ENCODE measurements at places on chromosomes 5 and 9.

GRCh38 chr5:17794815-17795214 lies 160.6 kb downstream of the TAF11L14 start:
- DNase-seq: no peak

DNA sequence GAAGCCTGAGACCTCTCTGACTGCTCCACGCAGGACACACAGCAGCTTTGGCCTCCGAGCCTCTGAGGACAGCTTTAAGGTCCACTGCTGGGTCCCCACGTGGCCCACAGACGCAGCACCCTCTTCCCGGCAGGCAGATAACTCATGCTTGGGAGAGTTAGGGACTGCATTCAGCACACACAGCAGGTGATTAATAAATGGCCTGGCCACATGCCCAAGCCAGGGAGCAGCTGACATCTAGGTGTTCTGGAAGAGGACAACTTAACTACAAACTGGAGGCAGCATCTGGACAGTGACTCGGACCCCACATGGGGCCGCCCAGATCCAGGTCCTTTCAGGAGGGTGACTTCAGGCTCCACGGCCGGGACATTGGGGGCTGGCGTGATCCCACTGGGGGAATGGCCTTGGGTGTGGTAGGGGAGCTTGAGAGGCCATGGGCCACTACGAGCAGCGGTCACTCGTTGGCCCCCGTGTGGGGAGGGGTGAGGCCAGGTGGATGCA lies 11.3 kb downstream of the NINJ1 start:
- no peak for DNase-seq

- no peak for DNase-seq
These were observed 54.0 kb upstream of the SLIT3 start for GRCh38 chr5:169354921-169355320.

- no peak for DNase-seq
These were observed 145.4 kb downstream of the CMYA5 start for GRCh38 chr5:79834754-79835714.

DNA sequence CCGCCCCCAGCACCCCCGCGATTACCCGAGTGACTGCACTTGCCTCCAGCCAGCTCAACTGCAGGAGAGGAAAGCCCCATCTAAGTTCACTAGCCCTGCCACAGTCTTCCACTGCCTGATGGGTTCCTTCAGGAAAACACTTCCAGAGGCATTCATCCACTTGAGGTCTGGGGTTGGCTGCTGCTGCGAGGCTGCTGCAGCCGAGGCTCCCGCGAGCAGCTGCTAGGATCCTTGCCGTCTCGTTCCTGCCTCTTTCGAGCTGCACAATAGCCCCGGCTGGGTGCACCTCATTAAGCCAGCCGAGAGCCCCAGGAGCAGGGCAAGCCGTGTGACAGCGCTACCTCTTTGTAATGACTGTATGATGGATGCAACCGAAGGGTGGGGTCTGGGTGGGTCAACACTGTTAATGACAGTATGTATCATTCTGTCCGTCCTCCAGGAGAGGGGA lies 24.2 kb upstream of the ELAVL2 start:
- DNase-seq: no peak

DNA sequence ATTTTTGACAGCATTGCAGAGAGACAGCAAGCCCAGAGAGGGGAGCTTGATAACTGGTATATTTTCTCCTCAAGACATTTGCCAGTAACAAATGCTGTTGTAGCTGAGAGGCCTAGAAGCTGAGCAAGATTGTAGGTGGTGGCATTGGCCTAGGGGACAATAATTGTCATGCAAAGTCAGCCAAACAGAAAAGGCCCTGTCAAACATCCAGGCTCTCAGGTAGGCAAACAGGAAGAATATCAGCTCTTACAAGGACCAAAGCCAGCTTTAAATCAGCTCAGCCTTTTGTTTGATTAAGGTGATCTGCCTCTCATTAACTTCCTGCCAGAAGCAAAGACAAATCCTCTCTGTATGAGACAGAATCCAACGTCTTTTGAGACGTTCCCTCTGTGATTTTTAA lies 29.7 kb upstream of the BARX1 start:
- DNase-seq: no peak

- no peak for DNase-seq
These were observed 1147.7 kb upstream of the WWC1 start for GRCh38 chr5:167143716-167144115.

DNA sequence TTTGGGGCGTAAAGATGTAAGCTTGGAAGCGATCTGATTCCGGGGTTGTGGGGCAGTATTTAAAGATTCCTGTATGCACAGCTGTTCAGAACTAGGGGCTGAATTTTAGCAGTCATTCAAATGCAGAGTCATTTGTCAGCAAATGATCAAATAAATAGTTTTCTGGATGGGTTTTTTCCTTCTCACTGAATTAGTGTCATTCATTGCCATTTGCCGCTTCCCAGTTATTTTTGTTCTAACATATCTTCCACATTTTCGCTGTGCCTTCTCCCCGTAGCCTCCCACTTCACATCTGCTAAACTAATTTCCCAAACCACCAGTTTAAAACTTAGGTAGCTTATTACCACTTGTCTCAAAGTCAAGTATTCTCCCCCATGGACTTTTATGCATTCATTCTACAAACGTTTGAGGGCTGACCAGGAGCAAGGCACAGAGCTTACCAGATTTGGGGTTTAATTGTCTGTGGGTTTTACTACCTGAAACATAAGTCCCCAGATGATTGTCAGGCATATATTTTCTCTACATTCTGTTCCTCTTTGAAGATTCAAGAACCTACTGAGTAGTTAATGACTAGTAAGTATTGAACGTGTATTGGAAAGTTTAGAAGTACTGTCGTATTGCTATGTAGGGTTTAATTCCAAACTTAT lies 41.3 kb upstream of the CKMT2 start:
- no peak for DNase-seq

GRCh38 chr5:72408603-72409002 lies 88.4 kb downstream of the PTCD2 start:
- DNase-seq: no peak

- no peak for DNase-seq
These were observed 32.6 kb downstream of the PAX5 start for GRCh38 chr9:37001459-37001858.

- no peak for DNase-seq
These were observed 228.7 kb downstream of the NTRK2 start for GRCh38 chr9:84898188-84898587.

GRCh38 chr5:123511290-123511647 lies 708 bp upstream of the CSNK1G3 start:
- no peak for DNase-seq

DNA sequence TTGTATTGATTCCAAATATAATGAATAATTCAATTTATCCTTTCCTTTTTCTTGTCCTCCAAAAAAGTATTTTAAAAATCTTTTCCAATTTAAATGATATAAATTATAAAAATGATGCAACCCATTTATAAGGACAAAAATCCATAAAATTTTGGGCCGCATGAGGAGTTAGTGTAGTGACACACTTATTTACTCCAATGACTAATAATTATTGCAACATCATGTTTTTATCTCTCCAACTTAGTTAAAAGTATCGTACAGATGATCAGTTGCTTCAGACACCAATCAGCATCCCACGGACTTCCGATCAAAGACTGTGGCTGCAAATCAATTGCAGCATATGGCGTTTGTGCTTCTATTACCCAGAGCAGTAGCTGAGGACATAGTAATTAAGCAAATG lies 58.6 kb downstream of the HTR4 start:
- no peak for DNase-seq

DNA sequence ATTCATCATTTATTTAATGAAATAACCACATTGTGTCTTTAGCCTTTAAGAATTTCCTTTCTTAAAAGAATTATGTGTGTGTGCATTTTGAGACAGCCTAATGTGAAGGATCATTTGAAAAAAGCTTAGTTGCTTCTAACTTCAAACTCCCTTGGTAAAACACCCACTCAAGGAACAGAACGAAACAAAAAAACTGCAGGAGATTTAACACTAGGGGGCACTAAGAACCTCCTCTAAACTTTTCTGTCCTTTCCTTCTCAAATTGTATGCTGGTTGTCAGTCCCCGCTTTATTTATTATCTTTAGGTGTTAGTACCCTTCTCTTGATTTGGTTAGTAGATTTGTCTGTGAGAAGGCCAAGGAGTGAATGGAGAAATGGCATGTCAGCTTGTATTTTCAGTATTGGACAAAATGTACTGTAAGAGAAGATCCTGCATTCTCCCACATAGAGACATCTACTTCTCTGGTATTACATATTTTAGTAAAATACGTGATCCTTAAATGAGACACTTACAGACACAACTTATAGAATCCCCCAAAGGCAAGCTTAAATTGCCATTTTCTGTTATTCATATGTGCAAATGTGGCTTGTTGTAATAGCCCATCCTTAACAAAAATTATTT lies 229.7 kb downstream of the MRPS30 start:
- no peak for DNase-seq

DNA sequence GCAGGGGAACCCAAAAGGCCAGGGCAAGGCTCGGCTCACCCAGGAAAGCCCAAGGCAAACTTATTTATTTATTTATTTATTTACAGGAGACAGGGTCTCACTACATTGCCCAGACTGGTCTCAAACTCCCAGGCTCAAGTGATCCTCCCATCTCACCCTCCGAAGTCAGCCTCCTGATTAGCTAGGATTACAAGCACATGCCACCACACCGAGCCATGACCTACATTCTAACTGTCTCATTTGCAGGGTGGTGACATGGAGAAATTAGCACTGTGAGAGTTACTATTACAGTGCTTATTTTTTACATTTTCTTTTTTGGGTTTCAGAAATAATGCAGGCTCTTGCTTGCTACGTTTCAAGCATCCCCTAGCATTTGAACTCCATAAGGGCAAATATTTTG lies 18.1 kb downstream of the ARHGEF37 start:
- DNase-seq: no peak

- no peak for DNase-seq
These were observed 49.5 kb upstream of the SARDH start for GRCh38 chr9:133787754-133788025.

- DNase-seq: no peak
These were observed 287.8 kb downstream of the EBF1 start for GRCh38 chr5:158811921-158812320.

DNA sequence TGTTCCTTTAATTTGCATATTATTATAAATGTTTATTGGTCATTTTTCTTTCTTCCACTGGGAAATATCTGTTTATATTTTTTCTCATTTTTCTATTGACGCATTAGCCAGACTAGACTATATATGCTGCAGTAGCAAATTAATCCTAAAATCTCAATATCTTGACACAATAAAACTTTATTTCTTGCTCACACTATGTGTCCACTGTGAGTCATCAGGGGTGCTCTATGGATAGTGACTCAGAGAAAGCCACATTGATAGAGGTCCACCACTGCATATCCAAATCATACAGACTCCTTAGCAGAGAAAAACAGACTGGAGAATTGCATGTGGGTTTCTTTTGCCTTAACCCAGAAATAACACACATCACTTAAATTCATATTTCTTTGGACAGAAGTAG lies 20.8 kb downstream of the OR1L3 start:
- DNase-seq: no peak

GRCh38 chr9:128642675-128643245 lies 13.9 kb downstream of the DYNC2I2 start:
- DNase-seq: no peak

DNA sequence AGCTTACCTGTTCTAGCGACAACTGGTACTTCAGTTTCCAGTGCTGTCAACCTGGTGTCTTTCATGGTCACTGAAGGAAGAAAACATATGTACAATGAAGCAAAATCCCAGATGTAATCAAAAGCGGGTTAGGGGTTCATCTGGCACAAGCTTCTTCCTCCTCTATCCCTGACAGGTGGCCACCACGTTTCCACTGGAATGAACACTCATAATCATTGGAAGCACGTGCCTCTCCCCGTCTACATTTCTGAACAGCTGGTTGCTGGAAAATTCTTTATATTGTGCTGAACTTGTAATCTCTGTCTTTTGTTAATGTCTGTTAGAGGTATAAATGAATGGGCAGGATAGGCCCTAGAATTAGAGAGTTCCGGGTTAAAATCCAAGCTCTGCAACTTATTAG lies 9.4 kb downstream of the TSC1 start:
- DNase-seq: no peak

DNA sequence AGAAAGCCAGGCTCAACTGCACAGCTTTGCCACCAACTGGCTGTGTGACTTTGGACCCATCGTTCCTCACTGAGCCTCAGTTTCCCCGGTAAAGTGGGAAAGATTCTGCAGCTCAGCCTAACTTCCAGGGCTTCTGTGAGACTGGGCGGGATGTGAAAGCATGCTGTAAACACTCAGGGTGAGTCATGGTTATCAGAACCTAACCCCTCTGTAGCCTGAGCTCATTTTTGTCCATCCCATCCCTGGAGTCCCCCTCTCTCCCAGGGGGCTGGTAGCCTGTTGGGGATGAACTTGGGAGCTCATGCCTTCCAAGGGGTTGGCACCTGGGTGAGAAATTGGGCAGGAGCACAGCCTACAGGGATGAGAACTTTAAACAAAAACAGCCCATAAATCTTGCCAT lies 2.3 kb downstream of the CCDC69 start:
- DNase-seq: no peak

GRCh38 chr9:93115486-93116071 lies 18.5 kb downstream of the NINJ1 start:
- no peak for DNase-seq
